CD4-positive, alpha-beta T cell treated with Interleukin-15 for 1 hour (primary cell): ENCODE measurements at places on chromosomes 7 and 10.

- no peak for DNase-seq
Observed at GRCh38 chr7:18200855-18201254, 173.2 kb upstream of the PRPS1L1 start.

GRCh38 chr10:36555036-36555435, 570.4 kb upstream of the ANKRD30A start:
- no peak for DNase-seq

DNA sequence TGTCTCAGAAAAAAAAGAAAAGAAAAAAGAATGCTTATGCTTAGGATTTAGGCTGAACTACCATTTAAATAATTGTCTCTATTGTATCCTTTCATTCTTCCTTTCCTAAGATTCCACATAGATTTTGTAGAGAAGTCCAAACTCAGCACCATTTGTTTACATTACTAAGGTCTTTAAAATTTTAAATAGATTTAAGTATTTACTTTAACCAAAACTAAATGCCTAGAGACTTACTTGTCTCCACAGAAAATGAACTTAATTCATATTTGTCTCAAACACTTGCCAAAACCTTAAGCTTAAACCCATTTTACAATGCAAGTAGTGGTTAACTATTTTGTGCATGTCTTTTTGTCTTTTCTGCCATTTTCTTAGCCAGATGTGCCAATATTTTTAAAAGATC, 54.1 kb upstream of the ABI1 start:
- no peak for DNase-seq

DNA sequence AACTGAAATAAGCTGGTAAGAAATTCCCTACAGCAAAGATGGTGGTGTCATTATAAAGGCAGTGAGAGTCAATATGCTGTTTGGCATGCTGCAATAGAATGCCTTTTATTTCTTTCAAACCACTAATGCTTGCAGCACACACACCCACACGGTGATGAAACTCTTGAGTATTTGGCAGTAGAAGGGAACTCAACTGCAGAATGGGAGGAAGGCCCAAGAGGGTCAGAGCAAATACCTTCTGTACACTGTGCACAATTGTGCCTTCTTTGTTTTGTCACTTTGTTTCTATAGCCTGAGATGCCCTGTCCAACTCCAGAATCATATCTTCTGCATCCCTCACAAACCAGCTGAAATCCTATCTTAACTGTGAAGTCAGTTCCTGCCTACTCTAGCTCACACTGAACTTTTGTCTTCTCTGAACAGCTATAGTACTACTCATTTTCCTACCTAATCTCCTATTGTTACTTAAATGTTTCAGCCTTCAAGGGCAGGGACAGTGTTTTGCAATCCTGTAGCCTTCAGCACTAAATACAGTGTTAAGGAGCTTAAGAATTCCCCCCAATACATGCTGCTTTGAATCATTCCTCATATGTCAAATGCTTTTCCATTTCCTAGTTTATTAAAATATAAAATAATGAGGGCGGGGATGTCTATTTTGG, 22.2 kb downstream of the MMS19 start:
- DNase-seq, result no peak

GRCh38 chr10:74925291-74925690, 98.9 kb downstream of the KAT6B start:
- no peak for DNase-seq

DNA sequence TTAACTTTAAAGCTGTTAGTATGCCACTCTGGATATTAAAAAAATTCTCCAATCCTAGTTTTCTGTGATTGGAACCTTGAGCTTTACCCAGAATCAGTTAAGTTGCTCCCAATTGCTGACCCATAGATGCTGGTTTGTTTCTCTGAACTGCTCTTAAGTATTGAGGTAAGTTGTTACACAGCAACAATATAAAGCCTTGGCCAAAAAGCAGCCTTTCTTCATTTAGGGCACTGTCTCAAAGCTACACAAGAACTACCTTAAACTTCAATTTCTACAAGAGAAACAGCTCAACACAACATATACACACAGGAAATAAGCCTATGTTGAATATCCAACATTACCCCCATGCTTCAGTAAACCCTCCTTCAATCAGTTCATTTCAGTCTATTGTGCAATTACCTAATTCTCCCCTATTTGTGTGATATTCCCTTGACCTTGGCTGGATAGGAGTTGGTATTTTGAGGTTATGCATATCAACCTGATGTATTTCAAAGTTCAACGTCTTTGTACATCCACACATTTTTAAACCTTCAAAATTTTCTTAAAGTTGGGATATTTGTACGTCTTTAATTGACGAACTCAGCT, 11.5 kb downstream of the HNRNPA2B1 start:
- no peak for DNase-seq

GRCh38 chr10:59075576-59075975, 100.9 kb upstream of the PHYHIPL start:
- DNase-seq, result no peak

- no peak for DNase-seq
Observed at GRCh38 chr10:101894742-101895141, 51.1 kb upstream of the KCNIP2 start.
